Mesothelial cell of epicardium (in vitro differentiated cells): ENCODE measurements at places on chromosomes 3 and 15. TPM values are rescaled to one million over a fixed set of nuclear protein-coding genes. Genes with fewer than 3 reads are reported as not detected.

GRCh38 chr3:146156666-146157314 is 4.2 kb downstream of the PLOD2 start:
- H3K36me3 ChIP-seq, result peaks cover 3% of the 10 kb centered on the region
- no peak for DNase-seq
- H3K4me1 ChIP-seq, result peaks cover 53% of the 10 kb centered on the region
- peak overlapping the region; percentile 31 for H3K4me3 ChIP-seq
- H3K27me3 ChIP-seq, result no peaks in the 10 kb centered on the region

DNA sequence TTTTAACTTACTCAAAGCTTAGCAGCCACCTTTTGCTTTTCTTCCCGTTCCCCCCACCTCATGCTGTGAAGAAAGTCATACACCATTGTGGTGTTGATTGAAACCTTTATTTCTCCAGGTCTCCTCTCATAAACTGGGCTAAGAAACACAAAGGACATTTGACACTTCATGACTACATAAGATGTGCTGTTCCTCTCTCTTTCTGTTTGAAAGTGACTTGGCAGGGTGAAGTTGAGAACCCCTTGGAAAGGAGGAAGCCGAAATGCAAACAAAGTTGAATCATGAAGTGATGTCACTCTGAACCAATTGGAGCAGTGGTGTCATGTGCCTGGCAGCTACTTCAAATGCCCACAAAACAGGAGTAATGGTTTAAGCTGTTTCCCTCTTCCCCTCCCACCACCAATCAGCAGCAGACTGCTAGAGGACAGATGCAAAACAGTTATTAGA is 174.7 kb downstream of the IGF1R start:
- H3K27me3 ChIP-seq, result no peaks in the 10 kb centered on the region
- H3K4me1 ChIP-seq, result peaks cover 16% of the 10 kb centered on the region
- H3K4me3 ChIP-seq, result no peak overlapping the region
- DNase-seq, result no peak

Gene CHRM5
- 0.13 TPM in 1 of 3 replicates, not detected in the others for total RNA-seq

Gene ABHD10
- 26.4 to 30.2 TPM (median 30.0 TPM) in 3 replicates for total RNA-seq

- no peak overlapping the region for H3K4me3 ChIP-seq
- no peaks in the 10 kb centered on the region for H3K27me3 ChIP-seq
- DNase-seq, result no peak
- peaks cover 36% of the 10 kb centered on the region for H3K36me3 ChIP-seq
These were observed 196.4 kb upstream of the NANOGP8 start for GRCh38 chr15:35281515-35281914.

Gene TGM4
- 0.09 TPM in 1 of 3 replicates, not detected in the others for total RNA-seq

GRCh38 chr3:177340243-177340830 is 143.1 kb upstream of the TBL1XR1 start:
- no peaks in the 10 kb centered on the region for H3K27me3 ChIP-seq
- H3K4me3 ChIP-seq, result no peak overlapping the region
- peaks cover 52% of the 10 kb centered on the region for H3K4me1 ChIP-seq

Gene NTRK3
- total RNA-seq, result 1.8 to 2.1 TPM (median 1.8 TPM) in 3 replicates

DNA sequence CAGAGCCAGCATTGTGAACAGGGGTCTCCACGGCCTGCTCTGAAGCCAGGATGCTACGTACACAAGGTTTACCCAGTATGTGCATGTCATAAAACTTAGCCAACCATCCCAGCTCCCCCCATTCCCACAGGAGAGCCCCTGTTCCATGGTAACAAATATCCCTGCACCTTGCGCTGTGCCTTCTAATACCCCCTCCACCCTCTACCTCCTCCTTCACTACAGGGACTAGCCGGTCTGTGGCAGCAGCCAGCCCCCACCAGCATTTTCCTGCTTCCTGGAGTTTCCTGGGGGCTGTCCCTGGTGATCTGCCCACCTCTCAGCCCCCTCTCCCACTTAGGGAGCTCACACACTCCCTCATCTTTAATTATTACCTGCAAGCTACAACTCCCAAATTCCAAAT is 20.4 kb downstream of the ACSBG1 start:
- H3K4me3 ChIP-seq, result no peak overlapping the region
- H3K4me1 ChIP-seq, result peaks cover 18% of the 10 kb centered on the region
- no peaks in the 10 kb centered on the region for H3K36me3 ChIP-seq
- peaks cover 4% of the 10 kb centered on the region for H3K27me3 ChIP-seq

Gene TMEM158
- total RNA-seq, result 3.6 to 5.1 TPM (median 4.3 TPM) in 3 replicates

- no peak overlapping the region for H3K4me3 ChIP-seq
- H3K27me3 ChIP-seq, result peaks cover 19% of the 10 kb centered on the region
- H3K27ac ChIP-seq, result no peak overlapping the region
- no peaks in the 10 kb centered on the region for H3K36me3 ChIP-seq
These were observed 176.4 kb upstream of the MDFIC2 start for GRCh38 chr3:70488816-70489215.

Gene PDCD10
- 34.3 to 36.9 TPM (median 35.3 TPM) in 3 replicates for total RNA-seq

Gene LRTM1
- not detected in 3 replicates for total RNA-seq

Gene ISLR
- total RNA-seq, result 59.8 to 66.8 TPM (median 64.9 TPM) in 3 replicates

GRCh38 chr3:59549962-59550361 is 500.1 kb upstream of the CFAP20DC start:
- H3K4me1 ChIP-seq, result peaks cover 14% of the 10 kb centered on the region
- H3K27ac ChIP-seq, result no peak overlapping the region
- DNase-seq, result no peak

DNA sequence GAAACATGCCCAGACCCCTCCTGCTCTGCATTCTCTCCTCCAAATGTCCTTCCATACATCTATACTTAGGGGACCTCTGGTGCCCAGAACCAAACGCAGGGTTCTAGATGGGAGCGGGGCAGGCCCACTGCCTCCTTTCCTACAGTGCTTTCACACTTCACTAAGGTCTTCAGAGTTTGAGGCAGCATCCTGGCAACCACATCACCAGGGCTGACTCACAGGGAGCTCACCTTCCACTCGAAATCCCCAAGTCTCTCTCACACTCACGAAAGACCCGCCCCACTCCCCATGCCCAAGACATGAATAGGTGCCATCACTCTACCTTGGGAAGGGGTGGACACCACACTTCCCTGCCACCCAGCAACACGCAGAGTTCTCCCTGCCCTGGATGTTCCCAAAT is 18.9 kb downstream of the HOMER2 start:
- H3K27ac ChIP-seq, result no peak overlapping the region
- no peak for DNase-seq
- H3K36me3 ChIP-seq, result no peaks in the 10 kb centered on the region
- H3K27me3 ChIP-seq, result peaks cover 11% of the 10 kb centered on the region
- no peak overlapping the region for H3K4me3 ChIP-seq
- peaks cover 13% of the 10 kb centered on the region for H3K4me1 ChIP-seq

DNA sequence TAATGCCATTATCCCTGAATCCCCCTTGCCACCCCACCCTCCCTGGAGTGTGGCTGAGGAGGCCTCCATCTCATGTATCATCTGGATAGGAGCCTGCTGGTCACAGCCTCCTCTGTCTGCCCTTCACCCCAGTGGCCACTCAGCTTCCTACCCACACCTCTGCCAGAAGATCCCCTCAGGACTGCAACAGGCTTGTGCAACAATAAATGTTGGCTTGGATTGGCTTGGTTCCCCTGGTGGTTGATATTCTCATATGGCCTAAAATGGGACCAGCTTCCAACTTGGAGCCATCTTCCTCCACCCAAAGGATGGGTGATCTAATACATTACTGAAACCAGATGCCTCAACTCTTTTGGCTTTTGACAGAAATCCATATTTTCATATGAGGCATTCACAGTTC is 34.9 kb downstream of the VIPR1 start:
- no peak for DNase-seq
- H3K4me3 ChIP-seq, result no peak overlapping the region
- no peak overlapping the region for H3K27ac ChIP-seq
- H3K36me3 ChIP-seq, result no peaks in the 10 kb centered on the region
- H3K4me1 ChIP-seq, result peaks cover 5% of the 10 kb centered on the region

DNA sequence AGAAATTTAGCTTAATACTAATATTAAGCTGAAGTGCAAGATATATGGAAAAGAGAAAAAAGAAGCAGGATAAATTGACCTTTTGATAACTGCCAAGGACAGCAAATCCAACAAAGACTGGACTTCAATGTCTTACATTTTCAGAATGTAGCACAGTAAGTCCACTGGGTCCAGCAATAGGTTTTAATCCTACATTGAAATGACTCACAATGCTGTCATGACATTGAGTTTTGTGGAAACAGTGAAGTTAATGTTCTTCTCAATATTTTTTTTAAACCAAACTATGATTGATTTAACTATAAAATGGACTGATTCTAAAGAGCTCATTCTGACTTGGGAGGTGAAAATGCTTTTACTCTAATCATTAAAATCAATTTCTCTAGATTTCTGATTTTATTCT is 166.6 kb upstream of the ZNF717 start:
- no peak for DNase-seq
- peaks cover 17% of the 10 kb centered on the region for H3K36me3 ChIP-seq
- H3K4me1 ChIP-seq, result peaks cover 36% of the 10 kb centered on the region
- H3K27ac ChIP-seq, result no peak overlapping the region

DNA sequence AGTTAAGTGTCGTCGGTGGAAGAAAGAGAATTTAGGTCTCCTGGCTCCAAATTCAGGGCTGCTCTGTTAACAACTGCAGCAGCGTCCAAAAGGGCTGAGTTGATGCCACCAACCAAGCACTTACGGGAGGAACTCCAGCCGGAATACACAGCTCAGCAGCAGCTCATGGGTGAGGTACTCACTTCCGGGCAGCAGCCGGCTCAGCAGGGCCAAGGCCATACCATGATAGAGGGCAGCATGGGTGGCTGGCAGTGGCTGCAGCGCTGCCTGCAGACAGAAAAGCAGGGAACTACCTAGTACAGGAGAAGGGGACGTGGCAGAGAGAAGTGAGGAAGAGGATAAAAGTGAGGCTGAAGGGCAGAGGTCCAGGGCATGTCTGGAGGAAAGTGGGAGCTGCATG is 8.0 kb upstream of the LTK start:
- DNase-seq, result no peak
- no peaks in the 10 kb centered on the region for H3K4me1 ChIP-seq
- H3K27me3 ChIP-seq, result no peaks in the 10 kb centered on the region
- no peak overlapping the region for H3K4me3 ChIP-seq
- H3K36me3 ChIP-seq, result peaks cover 28% of the 10 kb centered on the region
- H3K27ac ChIP-seq, result no peak overlapping the region

Gene RPL14
- total RNA-seq, result 1,756 to 1,956 TPM (median 1,904 TPM) in 3 replicates

Gene TMEM266
- total RNA-seq, result 1.8 to 2.0 TPM (median 2.0 TPM) in 3 replicates

Gene ADAMTSL3
- 13.2 to 14.3 TPM (median 13.9 TPM) in 3 replicates for total RNA-seq

- DNase-seq, result no peak
- no peak overlapping the region for H3K27ac ChIP-seq
- peaks cover 12% of the 10 kb centered on the region for H3K36me3 ChIP-seq
- no peaks in the 10 kb centered on the region for H3K4me1 ChIP-seq
- no peaks in the 10 kb centered on the region for H3K27me3 ChIP-seq
- H3K4me3 ChIP-seq, result no peak overlapping the region
These were observed 53.6 kb downstream of the TMEM39A start for GRCh38 chr3:119409844-119410243.

Gene TOPBP1
- 35.5 to 40.3 TPM (median 39.3 TPM) in 3 replicates for total RNA-seq

DNA sequence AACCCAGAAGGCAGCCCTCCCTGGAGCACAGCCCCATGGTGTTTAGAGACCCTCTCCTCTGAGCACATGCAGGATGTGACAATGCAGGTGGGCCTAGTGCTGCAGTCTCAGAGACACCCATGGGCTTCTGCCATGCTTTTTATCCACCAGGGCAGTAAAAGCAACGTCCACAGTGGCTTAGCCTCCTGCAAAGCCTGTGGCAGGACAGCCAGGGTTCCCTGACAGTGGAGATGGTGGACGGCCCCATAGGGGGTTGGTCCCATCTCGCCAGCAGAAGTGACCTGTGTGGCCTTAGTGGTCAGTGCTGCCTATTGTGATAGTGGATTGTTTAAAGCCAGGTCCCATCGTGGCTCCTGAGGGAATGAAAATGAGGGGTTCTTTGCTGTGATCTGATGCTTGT is 46.6 kb downstream of the APBA2 start:
- no peak for DNase-seq
- no peak overlapping the region for H3K4me3 ChIP-seq
- H3K36me3 ChIP-seq, result peaks cover 13% of the 10 kb centered on the region
- no peaks in the 10 kb centered on the region for H3K27me3 ChIP-seq
- H3K27ac ChIP-seq, result no peak overlapping the region

Gene KBTBD13
- total RNA-seq, result 0.09 to 0.11 TPM in 2 of 3 replicates, not detected in the other

- no peaks in the 10 kb centered on the region for H3K36me3 ChIP-seq
- DNase-seq, result no peak
- peak overlapping the region; percentile 69 for H3K27ac ChIP-seq
- H3K4me3 ChIP-seq, result no peak overlapping the region
- H3K4me1 ChIP-seq, result peaks cover 29% of the 10 kb centered on the region
These were observed 336.7 kb upstream of the ZNF717 start for GRCh38 chr3:76122007-76122406.

Gene FBLN2
- 63.3 to 68.6 TPM (median 67.5 TPM) in 3 replicates for total RNA-seq

DNA sequence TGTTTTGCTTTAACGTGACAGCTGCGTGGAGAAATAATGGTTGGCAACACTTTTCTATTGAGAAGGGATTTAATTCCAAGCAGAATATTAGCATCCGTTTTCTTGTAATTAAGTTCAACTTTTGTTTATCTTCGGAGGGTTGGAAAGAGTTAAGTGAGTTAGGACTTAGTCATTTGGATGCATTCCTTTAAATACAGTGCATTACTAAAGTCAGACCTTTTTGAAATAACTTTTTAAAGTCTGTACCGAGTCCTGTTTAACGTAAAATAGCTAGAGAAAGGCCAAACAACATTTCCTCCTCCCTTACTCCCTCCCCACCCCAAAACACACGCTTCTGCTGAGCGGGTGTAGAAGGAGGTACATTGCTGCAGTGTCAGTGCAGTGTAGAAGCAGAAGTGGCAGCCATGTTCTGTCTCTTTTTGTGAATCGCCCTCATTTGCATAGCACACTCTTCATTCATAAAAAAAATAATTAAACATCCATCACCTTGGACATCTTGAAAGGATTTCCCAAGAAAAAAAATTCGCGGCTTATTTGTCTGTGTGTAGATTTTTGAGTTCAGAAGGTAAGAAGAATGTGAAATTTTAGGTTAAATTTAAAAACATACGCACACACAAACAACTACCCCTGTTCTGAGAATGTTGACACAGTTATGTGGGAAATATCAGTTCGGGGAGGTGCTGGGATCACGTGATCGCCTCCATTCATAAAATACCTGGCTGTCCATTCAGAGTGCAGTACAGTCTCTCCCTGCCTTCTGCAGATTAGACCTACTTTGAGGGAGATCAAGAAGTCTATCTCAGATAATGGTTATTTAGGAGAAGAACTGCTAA is 1.6 kb downstream of the SPRED1 start:
- DNase-seq, result no peak
- no peaks in the 10 kb centered on the region for H3K36me3 ChIP-seq
- H3K27ac ChIP-seq, result peak overlapping the region; percentile 94
- peak overlapping the region; percentile 89 for H3K4me3 ChIP-seq

Gene EFCC1
- total RNA-seq, result 0.29 to 0.67 TPM (median 0.31 TPM) in 3 replicates
